ENCODE measurements at places on chromosomes 11 and 22.

DNA sequence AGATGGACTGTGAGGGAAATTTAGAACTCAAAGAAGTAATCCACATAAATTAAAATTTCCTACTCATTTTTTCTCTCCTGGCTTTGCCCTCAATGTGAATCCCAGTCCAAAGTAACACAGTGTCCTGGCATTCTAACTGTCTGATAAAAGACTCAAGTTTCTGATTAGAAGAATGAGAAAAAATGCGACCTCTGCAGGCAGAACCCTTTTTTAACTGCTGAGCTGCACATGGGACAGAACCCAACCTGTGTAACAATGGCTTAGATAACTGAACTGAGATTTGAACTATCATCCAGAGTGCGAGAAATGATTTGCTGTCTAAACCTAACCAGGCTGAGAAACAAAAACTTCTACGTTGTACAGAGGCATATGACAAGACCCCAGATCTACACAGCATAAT lies 385.6 kb upstream of the LRRC4C start:
- no peak for DNase-seq

GRCh38 chr11:94521684-94522083 lies 9.4 kb downstream of the C11orf97 start:
- no peak for DNase-seq

GRCh38 chr22:20425566-20426258 lies 11.9 kb downstream of the SCARF2 start:
- DNase-seq = no peak

DNA sequence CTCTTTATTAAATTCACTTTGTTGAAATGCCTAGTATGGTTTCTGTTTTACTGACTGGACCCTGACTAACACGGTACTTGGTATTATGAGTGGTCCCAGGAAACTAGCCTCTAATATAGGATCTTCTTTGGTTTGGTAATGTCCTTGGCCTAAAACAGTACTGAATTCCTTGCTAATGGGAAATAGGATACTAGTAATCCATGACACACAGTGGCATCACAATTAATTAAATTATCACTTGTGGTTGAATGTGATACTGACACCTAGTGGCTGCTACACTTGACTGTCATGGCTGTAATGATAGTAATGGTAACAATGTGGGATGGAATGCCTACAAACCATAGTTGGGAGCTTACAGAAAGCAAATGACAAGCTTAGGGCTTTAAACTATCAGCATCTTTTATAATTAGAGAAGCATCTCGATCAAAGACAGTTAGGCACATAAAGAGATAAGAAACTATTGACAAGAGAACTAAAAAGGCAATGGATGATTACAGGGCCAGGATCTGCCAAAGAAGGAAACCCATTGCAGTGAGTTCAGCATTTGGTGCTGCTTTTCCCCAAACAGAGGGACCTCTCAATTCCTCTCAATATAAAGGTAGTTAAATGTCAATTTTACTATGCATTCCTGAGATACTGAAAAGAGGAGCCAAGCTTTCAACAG lies 8.6 kb downstream of the DNHD1 start:
- no peak for DNase-seq

DNA sequence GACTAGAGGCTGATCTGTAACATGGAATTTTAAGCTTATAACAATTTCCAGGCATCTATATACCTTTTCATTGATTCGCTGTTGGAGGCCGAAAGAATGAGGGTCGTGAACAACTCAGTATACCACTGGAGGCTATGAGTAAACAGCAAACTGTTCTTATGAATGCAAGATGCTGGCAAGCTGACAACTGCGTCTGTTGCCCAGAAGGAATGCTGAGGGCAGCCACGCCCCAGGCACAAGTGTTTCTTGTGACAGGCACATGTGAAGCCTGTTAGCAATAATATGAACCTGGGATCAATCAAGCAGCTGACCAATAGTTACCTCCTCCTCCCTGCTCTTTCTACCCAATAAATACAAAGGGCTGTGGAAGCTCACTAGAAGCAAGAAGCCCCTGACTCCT lies 15.3 kb downstream of the RTCB start:
- no peak for DNase-seq

DNA sequence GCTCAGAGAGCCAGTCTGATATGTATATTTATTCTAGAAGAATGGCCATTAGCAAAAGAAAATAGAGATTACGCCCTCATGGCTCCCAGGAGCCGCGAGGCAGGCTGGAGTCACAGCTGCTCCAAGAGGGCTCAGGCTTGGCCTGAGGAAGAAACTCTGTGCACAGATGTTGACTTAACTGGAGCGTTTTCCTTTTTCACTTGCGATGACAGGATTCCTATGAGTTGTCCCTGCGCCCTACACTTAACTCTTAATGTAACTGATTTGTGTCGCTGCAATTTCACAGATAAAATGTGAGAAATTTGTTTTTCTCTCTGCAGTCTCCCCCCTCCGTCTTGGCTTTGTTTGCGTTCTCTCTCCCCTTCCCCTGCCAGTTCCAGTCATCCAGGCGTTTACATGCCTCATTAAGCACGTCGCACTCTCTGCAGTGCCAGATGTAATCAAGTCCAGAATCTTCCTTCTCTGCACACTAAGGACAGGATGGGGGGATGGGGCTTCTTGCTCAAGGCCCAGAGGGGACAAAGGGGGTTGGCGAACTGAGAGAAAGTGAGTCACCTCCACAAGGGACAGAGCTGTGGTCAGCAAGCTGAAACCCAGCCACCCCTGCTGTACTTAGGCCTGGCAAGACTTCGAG lies 1060.1 kb downstream of the NTM start:
- DNase-seq = no peak

GRCh38 chr22:39177456-39177775 lies 24.9 kb upstream of the CBX7 start:
- no peak for DNase-seq

- no peak for DNase-seq
Observed at GRCh38 chr11:14645015-14645912, 1.7 kb downstream of the PDE3B start.
